ENCODE measurements at places on chromosomes 12 and 14.

GRCh38 chr12:97572220-97572619 is 109.6 kb downstream of the RMST start:
- no peak for DNase-seq

DNA sequence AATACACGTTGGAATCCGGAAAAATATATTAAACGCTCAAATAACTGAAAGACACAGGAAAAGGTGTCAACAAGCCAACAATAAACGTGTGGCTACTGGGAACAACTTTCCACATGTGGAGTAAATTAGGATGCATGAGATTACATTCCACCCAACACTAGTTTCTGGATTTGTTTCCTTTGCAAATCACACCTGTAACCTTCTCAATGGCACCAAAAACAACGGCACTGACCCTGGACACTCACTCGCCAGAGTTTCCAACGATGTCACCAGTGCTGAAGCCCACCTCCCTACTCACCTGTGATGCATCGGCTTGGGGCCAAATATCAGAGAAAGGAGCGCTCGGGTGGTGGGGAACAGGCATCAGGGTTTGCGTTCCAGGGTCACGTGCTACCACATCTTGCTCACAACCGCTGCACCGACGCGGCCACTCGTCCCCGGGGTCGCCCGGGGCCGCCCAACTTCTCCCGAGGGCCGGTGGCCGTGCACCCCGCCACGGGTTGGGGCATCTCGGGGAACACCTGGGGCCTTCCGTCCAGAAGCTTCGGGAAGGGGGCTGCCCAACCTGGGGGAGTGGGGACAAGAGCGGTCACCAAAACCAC is 629 bp downstream of the PRDM4 start:
- DNase-seq = no peak

GRCh38 chr14:98819867-98820206 is 452.2 kb downstream of the BCL11B start:
- no peak for DNase-seq

- DNase-seq = no peak
Observed at GRCh38 chr14:53766106-53766505, 190.5 kb downstream of the BMP4 start.

DNA sequence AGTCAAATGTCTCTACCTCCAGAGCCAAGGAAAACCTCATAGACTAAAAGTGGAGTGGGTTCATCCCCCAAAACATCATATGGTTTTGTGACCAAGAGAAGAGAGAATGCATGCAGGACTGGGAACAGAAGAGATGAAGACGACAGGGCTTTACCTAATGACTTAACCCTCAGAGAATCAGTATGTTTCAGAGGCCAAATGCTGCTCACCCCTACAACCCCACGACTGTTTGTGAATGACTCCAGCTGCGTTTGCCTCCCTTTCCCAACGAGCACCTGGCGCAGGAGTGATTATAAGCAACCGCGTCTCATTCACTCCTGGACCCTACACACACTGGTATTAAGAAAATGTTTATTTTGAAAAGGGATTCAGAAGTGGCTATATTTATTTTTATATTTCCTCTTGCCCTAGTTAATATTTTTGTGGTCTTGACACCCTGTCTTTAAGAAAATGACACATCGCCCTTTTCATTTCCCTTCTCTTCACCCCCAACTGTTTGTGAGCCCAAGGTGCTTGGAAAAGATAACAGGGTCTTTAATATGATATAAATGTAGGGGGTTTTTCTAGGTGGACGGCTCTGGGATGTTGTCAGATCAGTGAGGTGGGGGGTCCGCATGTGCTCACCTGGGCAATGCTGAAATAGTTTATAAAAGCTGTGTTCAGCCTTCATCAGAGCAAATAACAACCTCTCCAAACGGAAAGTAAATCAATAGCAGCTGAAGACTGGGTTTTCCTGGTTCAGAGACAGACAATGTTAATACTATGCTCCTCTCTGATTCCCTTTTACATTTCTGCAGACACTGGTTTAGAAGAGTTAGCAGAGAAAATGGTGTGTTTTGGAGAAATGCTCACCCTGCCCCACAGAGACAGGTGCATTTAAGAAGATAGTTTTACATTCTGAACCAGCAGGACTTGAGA is 77.7 kb downstream of the SLC15A4 start:
- no peak for DNase-seq

- DNase-seq = no peak
Observed at GRCh38 chr14:56659378-56659777, 79.8 kb downstream of the TMEM260 start.

DNA sequence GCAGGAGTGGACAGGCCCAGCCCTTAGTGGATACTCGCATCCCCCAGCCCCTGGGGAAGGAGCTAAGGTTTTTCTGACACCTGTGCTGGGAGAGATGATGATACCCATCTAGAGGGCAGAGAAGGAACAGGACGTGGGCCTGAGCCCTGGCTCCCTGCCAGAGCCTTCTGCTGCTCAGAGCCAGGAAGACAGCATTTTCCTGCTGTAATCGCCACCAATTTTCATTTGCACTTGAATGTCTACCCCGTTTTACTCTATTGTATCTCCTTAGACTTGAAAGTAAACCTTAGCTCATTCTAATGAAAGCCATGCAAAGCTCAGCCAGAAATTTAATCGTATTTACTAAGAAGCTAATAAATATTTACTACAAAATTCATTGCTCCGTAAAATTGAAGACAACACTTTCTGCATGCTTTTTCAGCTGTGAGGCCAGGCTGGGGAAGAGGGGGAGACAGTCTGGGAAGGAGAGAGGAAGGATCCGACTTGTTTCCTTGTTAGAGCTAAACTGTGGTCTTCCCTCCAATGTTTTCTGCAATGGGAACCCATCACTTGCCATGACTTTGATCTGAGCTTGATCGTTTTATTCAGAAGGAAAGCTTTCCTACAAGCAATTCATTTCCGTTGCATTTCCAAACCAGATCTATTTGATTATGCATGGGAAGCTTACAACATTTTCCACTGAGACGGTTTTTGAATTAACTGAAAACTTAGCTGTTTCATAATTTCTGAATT is 17.6 kb upstream of the TRAF3 start:
- DNase-seq = no peak

GRCh38 chr12:104630230-104630670 is 173.5 kb downstream of the CHST11 start:
- DNase-seq = no peak

DNA sequence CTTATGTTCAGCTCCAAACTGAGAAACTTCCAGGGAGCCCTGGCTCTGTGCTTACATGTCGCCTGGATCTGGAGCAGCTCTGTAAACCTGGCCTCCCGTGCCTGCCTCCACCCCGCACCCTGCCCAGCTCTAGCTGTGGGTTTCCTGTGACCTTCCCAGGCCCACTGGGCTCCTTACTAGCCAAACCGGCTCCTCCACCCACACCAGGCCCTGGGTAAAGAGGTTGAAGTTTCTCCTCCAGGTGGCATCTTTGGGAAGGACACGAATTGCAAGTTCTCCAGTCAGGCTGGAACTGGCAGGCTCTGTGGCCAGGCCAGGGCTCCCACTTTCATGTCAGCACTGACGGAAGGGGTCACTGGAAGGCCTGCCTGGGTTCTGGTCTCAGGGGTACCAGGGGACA is 60.9 kb upstream of the ZFP36L1 start:
- no peak for DNase-seq

- DNase-seq = no peak
Observed at GRCh38 chr12:127162307-127162706, 1104.7 kb upstream of the TMEM132C start.

DNA sequence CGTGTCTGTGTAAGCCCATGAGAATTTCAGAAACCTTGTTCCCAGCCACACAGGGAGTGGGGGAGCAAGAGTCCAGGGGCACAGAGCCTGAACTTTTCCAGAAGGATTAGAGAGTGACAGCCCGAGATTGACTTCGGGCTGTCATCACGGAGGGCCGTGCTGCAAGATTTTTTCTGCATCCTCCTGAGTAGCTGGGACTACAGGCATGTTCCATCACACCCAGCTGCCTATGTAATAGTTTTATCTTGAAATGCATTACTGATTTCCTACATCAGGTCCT is 14.4 kb downstream of the EVL start:
- DNase-seq = no peak

- DNase-seq = no peak
Observed at GRCh38 chr14:96085369-96085768, 46.2 kb downstream of the C14orf132 start.

DNA sequence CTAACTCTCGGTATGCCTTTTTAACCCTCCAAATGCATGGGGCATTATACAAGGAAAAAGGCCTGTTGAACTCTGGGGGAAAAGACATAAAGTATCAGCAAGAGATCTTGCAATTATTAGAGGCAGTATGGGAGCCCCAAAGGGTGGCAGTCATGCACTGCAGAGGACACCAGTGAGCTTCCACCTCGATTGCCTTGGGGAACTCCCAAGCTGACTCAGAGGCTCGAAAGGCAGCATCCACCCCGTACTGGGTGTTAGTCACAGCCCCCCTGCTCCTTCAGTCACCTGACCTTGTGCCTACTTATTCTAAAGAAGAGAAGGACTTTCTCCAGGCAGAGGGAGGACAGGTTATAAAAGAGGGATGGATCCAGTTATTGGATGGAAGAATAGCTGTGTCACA is 781.4 kb upstream of the TMEM132C start:
- DNase-seq = no peak

GRCh38 chr12:67789266-67789665 is 140.7 kb downstream of the DYRK2 start:
- DNase-seq = no peak

DNA sequence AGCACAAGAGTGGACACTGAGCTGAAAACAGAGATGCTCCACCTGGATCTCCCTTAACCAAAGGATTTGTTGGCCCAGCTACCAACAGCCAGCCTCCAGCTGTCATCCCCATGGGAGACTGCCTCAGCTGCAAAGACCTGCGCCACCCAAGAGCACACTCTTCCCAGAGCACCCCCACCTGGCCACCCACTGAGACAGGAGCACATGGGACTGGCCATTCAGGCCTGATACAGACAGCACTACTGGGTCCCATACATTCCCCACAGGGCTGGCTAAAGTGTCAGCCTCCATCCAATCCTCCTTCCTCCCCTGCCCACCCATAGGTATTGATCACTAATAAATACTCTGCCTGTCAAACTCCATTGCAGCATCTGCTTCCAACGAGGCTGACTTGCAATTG is 241.5 kb downstream of the BCL11B start:
- DNase-seq = no peak

- no peak for DNase-seq
Observed at GRCh38 chr12:50505675-50506530, 1.1 kb downstream of the DIP2B start.

DNA sequence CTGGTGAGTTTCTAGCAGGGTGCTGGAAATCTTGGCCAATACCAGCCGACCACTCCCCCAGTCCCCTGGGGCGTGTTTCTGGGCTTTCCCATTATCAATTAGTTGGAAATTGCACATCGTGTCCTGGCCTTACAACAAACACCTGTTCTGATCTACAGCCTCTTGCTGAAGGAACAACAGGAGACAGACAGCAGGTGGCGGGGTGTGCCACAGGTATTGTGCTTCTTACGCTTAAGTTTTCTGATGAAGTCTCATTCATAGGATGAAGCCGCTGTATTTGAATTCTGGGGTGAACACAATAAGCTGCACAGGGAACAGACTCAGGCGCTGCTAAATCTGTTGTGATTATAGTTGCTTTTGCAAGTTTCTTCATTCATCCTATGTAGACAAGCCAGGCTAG is 703 bp downstream of the HIGD1C start:
- DNase-seq = no peak

DNA sequence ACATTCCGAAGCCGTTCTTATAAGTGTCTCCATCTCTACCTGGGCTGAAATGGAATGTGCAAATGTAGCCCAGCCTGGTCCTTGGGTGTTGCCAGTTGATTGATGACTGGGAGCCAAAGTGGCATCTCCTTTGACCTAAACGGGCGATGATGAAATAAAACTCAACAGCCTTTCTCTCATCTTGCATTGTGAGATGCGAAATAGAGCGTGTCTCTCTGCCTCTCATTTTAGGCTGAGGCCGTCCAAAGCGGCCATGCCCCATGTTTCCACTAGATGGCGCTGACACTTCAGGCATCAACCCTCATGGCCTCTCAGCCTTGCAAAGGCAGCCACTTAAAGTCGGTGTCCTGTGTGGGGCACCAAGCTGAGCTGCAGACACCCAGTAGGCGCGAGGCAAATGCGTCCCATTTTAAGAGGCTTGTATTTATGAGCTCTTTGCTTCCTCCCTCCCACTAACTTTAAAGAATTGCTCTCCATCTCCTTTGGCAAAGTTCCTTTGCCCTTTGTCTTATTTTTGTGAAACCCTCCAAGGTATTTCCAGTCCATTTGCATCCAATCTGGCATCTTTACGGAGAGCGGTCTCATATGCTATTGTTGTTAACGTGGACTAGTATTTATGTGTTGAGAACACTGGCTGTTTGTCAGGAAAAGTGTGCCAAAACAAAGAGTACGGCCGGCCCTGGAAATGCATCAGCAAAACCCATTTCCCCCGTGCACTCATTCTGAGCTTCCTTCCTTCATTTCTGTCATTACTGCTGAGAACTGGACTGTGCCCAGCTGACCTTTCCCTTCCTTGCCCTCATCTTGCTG is 25.0 kb downstream of the GPRC5A start:
- DNase-seq = peak; percentile 74

DNA sequence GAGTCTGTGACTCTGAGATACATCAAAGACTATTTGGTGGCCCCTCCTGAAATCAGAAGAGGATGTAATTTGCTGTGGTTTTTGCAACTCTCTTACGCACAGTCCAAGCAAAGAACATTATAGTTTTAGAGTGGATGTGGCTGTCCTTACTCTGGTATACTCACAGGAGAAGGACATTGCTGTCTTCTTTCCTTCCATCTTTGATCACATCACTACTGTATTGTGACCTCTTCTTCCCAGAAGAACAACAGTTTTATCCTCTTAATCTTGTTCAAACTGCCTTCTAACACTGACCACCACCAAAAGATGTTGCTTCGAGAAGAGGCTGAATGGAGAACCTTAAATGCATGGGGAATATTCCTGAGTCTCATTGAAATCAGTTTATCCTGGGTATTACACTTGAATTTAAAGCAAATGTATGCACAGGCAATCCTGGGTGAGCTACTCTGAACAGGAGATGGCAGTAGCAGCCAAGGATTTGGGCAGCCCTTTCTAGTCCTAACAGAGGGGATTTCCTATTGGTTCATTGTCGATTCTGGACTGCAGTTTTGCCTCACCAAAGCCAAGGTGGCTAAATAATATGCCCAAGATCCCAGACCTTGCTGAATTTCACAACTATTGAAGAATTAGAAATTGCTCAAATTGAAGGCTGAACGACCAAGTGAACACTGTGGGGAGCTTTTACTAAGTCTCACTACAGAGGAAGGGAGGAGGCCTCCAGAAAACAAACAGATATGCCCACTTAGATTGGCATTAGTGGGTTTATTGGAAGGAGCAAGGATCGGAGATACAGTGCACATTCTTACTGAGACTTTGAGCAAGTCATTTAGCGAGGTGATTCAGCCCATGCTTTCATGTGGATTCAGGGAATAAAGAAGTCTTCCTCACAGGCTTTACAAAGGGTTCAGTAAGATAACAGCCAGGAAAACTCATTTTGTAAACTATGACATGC is 282.8 kb downstream of the PAWR start:
- no peak for DNase-seq

GRCh38 chr12:118288174-118288573 is 84.5 kb downstream of the TAOK3 start:
- no peak for DNase-seq

All from stimulated activated CD8-positive, alpha-beta memory T cell treated with anti-CD3 and anti-CD28 coated beads, Interleukin-2, amount 100 ng/mL, for 48 hours (primary cell).